ENCODE measurements at places on chromosomes 6 and 20.

- DNase-seq, result no peak
Observed at GRCh38 chr20:38190936-38191371, 25.9 kb upstream of the TGM2 start.

GRCh38 chr6:169729961-169730360, 5.7 kb upstream of the PHF10 start:
- DNase-seq, result no peak

- DNase-seq, result peak; percentile 61
Observed at GRCh38 chr6:148520109-148520841, 177.6 kb downstream of the SASH1 start.

GRCh38 chr20:38947931-38948362, 14.2 kb upstream of the DHX35 start:
- DNase-seq, result no peak

GRCh38 chr6:157647261-157647915, 175.7 kb upstream of the SNX9 start:
- no peak for DNase-seq

DNA sequence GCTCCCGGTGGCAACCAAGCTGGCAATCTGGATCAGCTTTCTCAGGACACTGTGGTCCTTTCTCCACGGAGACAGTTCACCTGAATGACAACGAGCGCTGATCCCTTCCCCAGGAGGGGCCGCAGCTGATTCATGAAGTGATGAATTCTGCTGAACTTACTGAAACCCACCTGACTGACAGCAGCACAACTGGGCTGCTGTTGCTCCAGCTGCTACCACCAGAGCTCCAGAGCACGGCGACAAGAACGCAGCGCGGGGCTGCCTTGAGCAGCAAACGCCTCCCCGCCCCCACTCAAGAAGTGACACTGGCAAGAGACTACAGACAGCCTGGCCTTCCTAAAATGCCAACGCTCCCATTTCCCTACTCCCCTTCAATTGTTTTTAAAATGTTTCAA, 10.0 kb downstream of the PXDC1 start:
- no peak for DNase-seq

DNA sequence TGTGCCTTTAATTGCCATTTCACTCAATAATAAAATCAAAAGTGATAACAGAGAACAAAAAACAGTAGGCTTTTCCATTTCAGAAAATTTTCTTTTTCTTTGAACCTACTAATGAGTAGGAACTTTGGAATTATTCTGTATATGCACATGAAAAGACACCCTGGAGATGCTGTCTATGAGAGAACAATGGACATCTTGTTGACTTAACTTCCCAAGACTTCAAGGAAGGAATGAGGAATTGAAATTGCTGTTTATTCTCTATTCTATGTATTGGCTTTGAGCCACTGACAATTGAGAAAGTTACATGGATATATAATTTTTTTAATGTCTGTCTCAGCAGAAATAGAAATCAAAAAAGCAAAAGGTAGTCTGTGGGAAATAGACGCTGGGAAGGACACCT, 98.6 kb upstream of the PCSK2 start:
- no peak for DNase-seq

DNA sequence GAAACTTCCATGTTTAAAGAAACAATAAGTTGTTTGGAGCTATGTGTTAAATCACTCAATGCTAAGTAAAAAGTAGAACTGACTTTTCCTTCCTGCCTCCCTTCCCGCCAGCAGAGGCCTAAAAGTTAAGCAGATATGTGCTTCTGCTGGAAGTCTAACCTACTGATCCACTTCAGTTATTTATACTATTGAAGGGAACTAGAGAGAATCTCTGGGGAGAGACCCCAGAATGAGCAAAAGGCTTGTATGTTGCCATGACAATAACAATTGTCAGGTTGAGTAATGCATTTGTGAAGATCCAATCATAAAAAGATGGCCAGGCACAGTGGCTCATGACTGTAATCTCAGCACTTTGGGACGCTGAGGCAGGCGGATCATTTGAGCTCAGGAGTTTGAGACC, 24.7 kb downstream of the MGME1 start:
- DNase-seq, result no peak

- no peak for DNase-seq
Observed at GRCh38 chr6:132289756-132290155, 111.5 kb downstream of the MOXD1 start.

DNA sequence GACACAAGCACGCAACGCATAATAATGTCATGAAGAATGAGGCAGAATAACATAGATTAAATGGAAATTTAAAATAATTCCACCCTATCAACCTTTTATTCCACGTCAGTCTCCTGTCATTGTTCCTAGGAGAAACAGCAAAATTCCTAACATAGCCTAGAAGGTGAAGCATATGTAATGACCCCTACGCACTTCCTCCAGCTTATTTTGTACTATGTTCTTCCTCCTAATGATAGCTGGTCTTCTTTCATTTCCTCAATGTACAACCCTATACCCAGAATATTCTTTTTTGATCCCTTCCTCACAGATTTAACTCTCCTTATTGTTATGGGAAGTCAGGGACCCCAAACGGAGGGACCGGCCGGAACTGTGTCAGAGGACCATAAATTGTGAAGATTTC, 122.0 kb upstream of the CARMIL1 start:
- no peak for DNase-seq

DNA sequence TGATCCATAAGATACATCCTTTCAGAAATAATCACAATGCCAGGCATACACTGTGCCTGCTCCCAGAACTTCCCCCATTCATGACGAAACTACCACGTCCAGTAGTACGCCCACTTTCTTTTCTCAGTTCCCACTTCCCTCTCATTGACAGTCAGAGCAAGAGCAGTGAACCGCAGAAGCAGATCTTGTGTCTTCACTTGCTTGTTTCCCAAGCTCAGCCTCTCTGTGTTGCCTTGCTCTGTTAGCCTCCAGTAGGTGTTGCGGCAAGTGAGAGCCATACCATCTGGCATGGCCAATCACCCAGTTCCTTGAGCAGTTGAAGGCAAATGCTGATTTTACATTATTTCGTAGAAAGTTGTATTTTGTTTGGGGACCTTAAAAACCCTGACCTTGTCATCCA, 11.7 kb downstream of the UST start:
- DNase-seq, result no peak

- no peak for DNase-seq
Observed at GRCh38 chr6:92820601-92821000, 598.8 kb downstream of the EPHA7 start.

DNA sequence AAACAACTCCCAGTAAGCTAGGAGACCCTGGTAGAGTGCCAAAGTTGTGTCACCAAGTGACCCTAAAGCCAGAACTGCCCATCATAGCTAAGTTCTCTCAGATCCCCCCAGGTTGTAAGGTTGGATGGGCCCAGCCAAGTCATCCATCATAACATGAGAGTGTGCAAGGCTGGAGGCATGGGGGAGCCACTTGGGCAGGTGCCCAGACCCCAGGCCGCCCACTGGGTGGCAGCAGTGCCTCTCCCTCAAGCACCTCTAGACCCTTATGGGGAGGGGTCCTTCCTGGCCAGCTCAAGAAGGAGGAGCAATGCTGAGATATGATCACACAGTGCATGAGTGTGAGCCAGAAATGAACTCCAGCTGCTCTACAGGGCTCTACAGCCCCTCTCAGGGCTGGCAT, 154.5 kb downstream of the MYLK4 start:
- DNase-seq, result no peak

GRCh38 chr6:28659250-28659566, 133.5 kb downstream of the GPX5 start:
- no peak for DNase-seq

GRCh38 chr6:41596096-41596685, 42.1 kb upstream of the MDFI start:
- DNase-seq, result peak; percentile 20

DNA sequence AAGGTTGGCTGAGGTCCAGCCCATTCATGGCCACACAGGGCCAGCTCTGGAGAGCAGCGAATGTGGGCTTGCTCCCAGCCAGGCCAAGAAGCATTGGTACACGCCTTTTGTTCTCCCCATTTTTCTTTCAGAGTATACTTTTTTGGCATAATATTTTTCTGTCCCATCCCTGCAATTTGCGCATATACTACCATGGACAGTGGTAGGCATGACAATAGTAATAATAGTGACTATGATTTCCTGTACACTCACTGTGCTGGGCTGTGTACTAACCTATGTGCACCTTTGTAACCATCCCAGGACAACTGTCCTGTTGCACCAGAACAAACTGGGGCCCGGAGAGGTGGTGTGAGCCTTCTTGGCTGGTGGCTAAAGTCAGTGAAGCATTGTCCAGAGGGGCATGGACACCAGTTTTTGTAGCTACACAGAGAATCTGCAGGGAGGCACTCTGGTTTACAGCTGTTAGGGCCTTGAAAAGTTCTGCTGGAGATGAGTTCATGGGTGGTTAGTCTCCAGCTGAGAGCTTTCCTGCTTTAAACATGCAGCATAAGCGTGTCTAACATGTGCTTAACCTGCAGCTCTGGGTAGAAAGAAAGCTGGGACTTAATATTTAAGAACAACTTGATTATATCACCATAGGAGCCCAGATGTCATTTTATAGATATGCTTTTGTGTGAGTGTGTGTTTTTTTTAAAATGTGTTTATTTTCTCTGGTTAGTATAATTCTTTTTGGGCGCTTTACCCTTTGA, 38.2 kb downstream of the DTD1 start:
- DNase-seq, result no peak

DNA sequence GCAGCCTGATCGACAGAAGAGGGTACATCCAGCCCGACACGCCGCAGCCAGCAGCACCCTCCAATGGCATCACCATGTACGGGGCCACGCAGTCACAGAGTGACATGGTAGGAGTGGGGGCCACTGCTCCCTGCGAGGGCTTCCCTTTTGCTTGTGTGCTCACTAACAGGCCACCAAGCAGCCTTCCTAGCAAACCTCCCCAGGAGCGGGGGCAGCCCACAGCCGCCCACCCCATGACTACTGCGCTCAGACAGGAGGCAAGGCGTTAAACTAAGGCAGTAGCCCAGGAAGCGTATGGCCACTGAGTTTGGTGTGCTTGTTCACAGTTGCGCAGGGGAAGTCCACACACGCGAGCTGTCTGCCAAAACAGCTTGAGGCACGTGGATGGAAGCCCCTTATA, 169.5 kb upstream of the SNX9 start:
- DNase-seq, result no peak

DNA sequence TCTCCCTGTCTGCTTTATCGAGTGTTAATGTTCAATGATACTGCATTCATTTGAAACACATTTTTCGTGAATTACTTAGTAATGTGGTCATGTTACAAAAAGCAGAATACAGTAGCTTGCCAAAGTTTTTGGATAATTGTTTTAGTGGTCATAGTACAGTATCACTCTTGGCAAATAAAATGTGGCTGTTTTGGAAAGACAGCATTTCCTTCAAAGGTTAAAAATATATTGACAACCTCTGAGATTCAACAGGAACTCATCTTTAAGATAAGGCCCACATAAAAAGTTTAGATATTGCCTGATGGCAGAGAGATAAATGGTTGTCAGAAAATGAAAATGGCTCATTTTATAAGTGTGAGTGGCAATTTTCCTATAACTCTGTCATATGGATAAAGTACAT, 297.7 kb upstream of the MAN1A1 start:
- no peak for DNase-seq

Data from heart left ventricle (tissue), 16 donors.